ENCODE measurements at places on chromosomes 4 and X. TPM values are rescaled to one million over a fixed set of nuclear protein-coding genes. Genes with fewer than 3 reads are reported as not detected.

PASD1 gene
- total RNA-seq = not detected

FAT1 gene
- total RNA-seq = 676 TPM

ADH7 gene
- not detected for total RNA-seq

MAOB gene
- 28.2 TPM for total RNA-seq

SOX3 gene
- total RNA-seq = not detected

GRCh38 chr4:2942532-2943363 lies 20.5 kb downstream of the NOP14 start:
- no peak for DNase-seq
- H3K27me3 ChIP-seq = no peaks in the 10 kb centered on the region
- H3K4me3 ChIP-seq = no peak overlapping the region
- peaks cover 64% of the 10 kb centered on the region for H3K36me3 ChIP-seq
- H3K4me1 ChIP-seq = peaks cover 9% of the 10 kb centered on the region
- H3K27ac ChIP-seq = no peak overlapping the region

- H3K4me3 ChIP-seq = no peak overlapping the region
- H3K4me1 ChIP-seq = no peaks in the 10 kb centered on the region
- no peak overlapping the region for H3K27ac ChIP-seq
- H3K27me3 ChIP-seq = no peaks in the 10 kb centered on the region
- no peaks in the 10 kb centered on the region for H3K36me3 ChIP-seq
These were observed 194.0 kb upstream of the NUDT6 start for GRCh38 chr4:123116412-123116811.

DNA sequence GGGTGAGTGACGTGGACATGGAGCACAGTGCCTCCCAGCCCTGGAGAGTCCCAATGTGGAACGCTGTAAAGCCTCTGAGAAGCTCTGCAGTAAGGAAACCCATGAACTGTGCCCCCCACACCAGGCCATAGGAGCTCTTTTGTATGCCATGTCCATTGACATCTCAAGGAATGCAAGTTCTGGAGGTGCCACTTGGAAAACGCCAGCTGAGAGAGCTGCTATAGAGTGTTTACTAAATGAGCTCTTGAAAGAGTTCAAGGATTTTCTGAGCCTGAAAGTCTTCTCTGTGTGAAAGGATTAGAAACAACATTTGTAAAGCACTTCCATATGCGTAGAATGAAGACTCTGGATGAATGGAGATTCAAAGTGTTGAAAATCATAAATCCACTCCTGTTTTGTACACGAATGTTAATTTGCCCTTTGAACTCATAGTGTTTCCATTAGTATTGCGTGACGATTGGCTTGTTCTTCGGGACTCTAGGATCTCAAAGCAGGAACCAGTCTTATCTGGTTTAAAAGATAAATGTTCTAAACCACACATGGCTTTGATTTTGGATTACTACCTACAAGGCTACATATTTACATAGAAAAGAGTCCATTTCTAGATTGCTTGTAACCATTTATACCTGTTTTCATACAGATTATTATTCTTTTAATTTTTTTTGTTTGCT lies 41.8 kb upstream of the STOX2 start:
- no peak overlapping the region for H3K4me3 ChIP-seq
- DNase-seq = no peak
- no peaks in the 10 kb centered on the region for H3K4me1 ChIP-seq
- H3K27me3 ChIP-seq = no peaks in the 10 kb centered on the region

GRCh38 chr4:95290702-95291101 lies 258.1 kb downstream of the UNC5C start:
- DNase-seq = no peak
- no peak overlapping the region for H3K27ac ChIP-seq
- H3K27me3 ChIP-seq = no peaks in the 10 kb centered on the region

DNA sequence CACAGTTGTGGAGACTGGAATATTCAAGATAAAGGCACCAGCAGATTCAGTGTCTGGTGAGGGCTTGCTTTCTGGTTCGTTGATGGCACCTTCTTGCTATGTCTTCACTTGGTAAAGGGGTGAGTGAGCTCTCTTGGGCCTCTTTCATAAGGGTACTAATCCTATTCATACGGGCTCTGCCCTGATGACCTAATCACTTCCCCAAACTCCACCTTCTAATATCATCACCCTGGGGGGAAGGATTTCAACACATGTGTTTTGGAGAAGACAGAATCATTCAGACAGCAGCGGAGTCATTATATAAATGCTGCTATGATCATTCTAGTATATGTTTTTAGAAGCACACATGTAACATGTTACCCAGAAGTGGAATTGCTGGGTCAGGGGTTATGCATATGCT lies 295.3 kb upstream of the CTSO start:
- DNase-seq = no peak
- no peak overlapping the region for H3K4me3 ChIP-seq
- no peak overlapping the region for H3K27ac ChIP-seq
- H3K4me1 ChIP-seq = no peaks in the 10 kb centered on the region
- H3K27me3 ChIP-seq = no peaks in the 10 kb centered on the region

GRCh38 chrX:55240788-55241340 lies 20.7 kb downstream of the PAGE5 start:
- no peaks in the 10 kb centered on the region for H3K4me1 ChIP-seq
- DNase-seq = no peak
- no peak overlapping the region for H3K4me3 ChIP-seq
- no peak overlapping the region for H3K27ac ChIP-seq
- H3K27me3 ChIP-seq = no peaks in the 10 kb centered on the region

DNA sequence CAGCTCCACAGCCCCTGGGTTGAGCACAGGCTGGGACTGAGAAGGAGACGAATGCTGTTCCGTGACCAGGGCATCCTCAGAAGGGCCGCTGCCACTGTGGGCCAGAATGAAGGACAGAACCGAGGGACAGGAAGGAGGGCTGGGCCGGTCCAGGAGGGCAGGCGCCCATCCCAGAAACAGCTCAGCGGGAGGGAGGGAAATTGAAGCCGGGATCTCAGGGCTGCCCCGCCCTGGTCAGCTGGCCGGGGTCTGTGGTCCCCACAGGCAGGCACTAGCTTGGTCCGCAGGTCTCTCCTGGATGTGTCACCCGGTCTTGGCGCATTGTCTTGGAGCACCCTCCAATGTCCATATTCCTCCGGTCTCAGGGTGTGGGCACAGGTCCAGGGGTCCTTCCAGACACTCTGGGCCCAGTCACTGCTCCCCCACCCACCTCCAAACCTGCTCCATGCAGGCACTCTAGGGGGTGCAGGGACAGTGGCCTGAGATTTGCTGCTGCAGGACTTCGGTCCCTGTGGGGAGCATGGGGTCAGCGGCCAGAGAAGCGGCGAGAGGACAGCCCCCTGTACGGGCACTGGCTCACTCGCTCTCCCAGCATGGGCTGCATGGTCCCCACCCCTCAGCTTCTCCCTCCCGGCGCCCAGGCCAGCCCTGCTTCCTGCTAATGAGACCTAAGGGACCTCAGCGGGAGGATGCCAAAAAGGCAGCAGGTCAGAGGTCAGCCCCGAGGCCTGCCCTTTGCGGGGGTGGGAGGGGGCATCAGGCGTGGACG lies 23.9 kb upstream of the MXD4 start:
- no peak overlapping the region for H3K4me3 ChIP-seq
- no peaks in the 10 kb centered on the region for H3K27me3 ChIP-seq
- H3K4me1 ChIP-seq = peaks cover 9% of the 10 kb centered on the region
- H3K36me3 ChIP-seq = no peaks in the 10 kb centered on the region

Data from HCT116 (cell line).